ENCODE measurements at places on chromosomes 1 and 21. TPM values are rescaled to one million over a fixed set of nuclear protein-coding genes. Genes with fewer than 3 reads are reported as not detected.

DNA sequence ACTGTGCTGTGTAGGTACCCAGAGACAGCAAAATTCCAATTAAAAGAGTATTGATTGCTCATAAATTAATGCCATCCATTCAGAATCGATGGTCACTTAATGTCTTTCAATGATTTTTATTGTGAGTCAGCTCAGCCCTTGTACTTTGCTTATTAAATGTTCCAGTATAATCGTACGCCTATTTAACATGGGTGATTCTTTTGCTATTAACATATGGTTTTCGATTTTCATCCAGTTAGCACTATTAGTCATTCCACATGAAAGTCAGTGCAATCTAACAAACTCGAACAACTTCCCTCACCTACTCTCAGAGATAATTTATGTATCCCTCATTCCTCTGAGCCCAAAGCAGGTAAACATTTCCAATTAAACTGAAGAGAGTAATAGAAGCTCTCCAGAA is 109.6 kb upstream of the APP start:
- H3K27me3 ChIP-seq: no peaks in the 10 kb centered on the region
- no peak overlapping the region for H3K4me3 ChIP-seq
- no peak for DNase-seq
- H3K4me1 ChIP-seq: no peaks in the 10 kb centered on the region
- H3K27ac ChIP-seq: no peak overlapping the region

Gene UBASH3A
- 0.32 TPM for total RNA-seq

- H3K27ac ChIP-seq: peak overlapping the region; percentile 10
- no peaks in the 10 kb centered on the region for H3K4me1 ChIP-seq
- H3K36me3 ChIP-seq: no peaks in the 10 kb centered on the region
- no peak for DNase-seq
Observed at GRCh38 chr1:184664661-184665060, 90.0 kb downstream of the EDEM3 start.

Gene NCAM2
- 2.6 TPM for total RNA-seq

Gene C1orf115
- total RNA-seq: 38.1 TPM

Gene G0S2
- total RNA-seq: 636 TPM

- DNase-seq: no peak
- H3K27ac ChIP-seq: no peak overlapping the region
- no peak overlapping the region for H3K4me3 ChIP-seq
- no peaks in the 10 kb centered on the region for H3K27me3 ChIP-seq
Observed at GRCh38 chr1:241186716-241187115, 170.3 kb downstream of the RGS7 start.

Gene TMOD4
- 0.73 TPM for total RNA-seq

- H3K27ac ChIP-seq: no peak overlapping the region
- no peaks in the 10 kb centered on the region for H3K36me3 ChIP-seq
- DNase-seq: no peak
- H3K4me3 ChIP-seq: no peak overlapping the region
- no peaks in the 10 kb centered on the region for H3K4me1 ChIP-seq
Observed at GRCh38 chr1:112906150-112906698, 49.8 kb downstream of the SLC16A1 start.

Gene TRAF5
- 10.9 TPM for total RNA-seq

GRCh38 chr1:221834698-221835513 is 93.0 kb upstream of the DUSP10 start:
- H3K36me3 ChIP-seq: no peaks in the 10 kb centered on the region
- DNase-seq: no peak
- H3K27ac ChIP-seq: peak overlapping the region; percentile 56
- H3K27me3 ChIP-seq: no peaks in the 10 kb centered on the region
- H3K4me1 ChIP-seq: no peaks in the 10 kb centered on the region
- H3K4me3 ChIP-seq: no peak overlapping the region

GRCh38 chr1:162189345-162189744 is 119.9 kb downstream of the NOS1AP start:
- H3K4me3 ChIP-seq: no peak overlapping the region
- no peak for DNase-seq
- H3K4me1 ChIP-seq: no peaks in the 10 kb centered on the region
- H3K27ac ChIP-seq: no peak overlapping the region

Gene SPRR2A
- total RNA-seq: not detected

DNA sequence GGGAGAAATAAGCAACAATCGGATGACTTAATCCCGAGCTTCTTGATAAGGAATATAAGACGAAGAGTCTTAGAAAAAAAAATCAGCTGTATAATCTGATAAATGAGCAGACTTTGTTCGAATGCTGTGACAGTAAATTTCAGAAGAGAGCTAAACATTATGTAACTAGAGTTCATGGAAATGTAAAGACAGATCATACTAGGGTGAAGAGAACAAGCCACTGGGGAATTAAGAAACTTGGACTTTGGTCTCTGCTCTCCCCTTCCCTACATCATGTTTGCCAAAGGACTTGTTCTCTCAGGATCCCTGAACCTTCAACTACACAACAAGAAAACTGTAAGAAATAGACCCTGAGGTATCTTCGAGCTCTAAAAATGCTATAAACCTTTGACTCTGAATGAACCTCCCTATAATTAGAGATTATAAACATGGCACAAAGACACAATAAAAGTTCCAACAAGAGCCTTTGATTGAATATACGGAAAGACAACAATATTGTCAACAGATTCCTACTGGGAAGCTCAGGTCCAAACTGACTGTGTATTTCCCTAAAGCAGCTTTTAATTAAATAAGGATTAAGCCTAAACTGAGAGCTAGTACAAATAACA is 27.5 kb downstream of the FRRS1 start:
- no peak overlapping the region for H3K27ac ChIP-seq
- H3K36me3 ChIP-seq: no peaks in the 10 kb centered on the region
- no peak for DNase-seq
- no peaks in the 10 kb centered on the region for H3K4me1 ChIP-seq
- H3K4me3 ChIP-seq: no peak overlapping the region

Data from breast epithelium (tissue), 4 donors.